RPMI7951 (cell line): ENCODE measurements at places on chromosomes 6 and 20. TPM values are rescaled to one million over a fixed set of nuclear protein-coding genes. Genes with fewer than 3 reads are reported as not detected.

Gene SLC22A7
- total RNA-seq: not detected in 2 replicates

Gene ID4
- 0.10 and 0.24 TPM in 2 replicates for total RNA-seq

Gene TTLL9
- not detected in 2 replicates for total RNA-seq

Gene TOX2
- total RNA-seq: 24.7 and 25.4 TPM in 2 replicates

Gene PPP1R14C
- not detected in 2 replicates for total RNA-seq
